ENCODE measurements at places on chromosomes 12 and 14. TPM values are rescaled to one million over a fixed set of nuclear protein-coding genes. Genes with fewer than 3 reads are reported as not detected.

SLC10A1 gene
- not detected for polyA plus RNA-seq

KRT75 gene
- polyA plus RNA-seq = not detected

TMEM30B gene
- 3.9 TPM for polyA plus RNA-seq

- peak; percentile 63 for DNase-seq
Observed at GRCh38 chr12:9331218-9331626, 123.0 kb upstream of the PZP start.

GRCh38 chr12:121017966-121018491 is 1.7 kb upstream of the C12orf43 start:
- DNase-seq = no peak

- DNase-seq = peak; percentile 56
Observed at GRCh38 chr12:18224745-18225144, 36.6 kb upstream of the PIK3C2G start.

DNA sequence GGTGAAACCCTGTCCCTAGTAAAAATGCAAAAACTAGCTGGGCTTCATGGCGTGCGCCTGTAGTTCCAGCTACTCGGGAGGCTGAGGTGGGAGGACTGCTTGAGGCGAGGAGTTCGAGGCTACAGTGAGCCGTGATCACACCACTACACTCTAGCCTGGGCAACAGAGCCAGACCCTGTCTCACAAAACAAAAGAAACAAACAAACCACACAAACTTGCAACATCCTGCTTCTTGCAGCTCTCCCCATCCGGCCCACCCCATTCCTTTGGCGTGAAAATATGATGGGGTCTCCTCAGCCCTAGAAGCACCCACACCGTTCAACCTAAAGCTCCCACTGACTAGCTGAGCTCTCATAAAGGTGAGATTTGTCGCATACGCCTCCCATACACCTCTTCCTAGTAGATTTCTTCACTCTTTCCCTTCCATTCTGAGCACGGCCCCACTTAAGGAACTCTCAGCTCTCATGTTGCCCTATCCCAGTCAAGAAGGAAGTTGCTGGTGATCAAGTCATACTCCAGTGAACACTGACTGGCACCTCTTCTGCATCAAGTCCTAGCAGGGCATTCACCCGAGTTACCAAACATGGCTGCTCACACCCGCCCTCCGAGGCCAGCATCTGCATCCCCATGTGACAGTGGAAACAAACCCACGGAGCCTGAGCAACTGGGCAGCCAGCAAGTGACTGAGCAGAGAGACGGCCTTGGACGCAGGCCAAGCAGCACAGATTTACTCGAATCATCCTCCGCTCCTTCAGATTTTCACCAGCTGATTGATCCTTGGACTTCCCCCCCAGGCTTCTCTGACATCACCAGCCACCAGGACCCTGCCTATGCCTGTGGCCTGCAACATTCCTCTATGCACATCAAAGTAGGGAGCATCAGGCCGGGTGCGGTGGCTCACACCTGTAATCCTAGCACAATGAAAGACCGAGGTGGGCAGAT is 18.9 kb upstream of the CD27 start:
- peak; percentile 16 for DNase-seq

DNA sequence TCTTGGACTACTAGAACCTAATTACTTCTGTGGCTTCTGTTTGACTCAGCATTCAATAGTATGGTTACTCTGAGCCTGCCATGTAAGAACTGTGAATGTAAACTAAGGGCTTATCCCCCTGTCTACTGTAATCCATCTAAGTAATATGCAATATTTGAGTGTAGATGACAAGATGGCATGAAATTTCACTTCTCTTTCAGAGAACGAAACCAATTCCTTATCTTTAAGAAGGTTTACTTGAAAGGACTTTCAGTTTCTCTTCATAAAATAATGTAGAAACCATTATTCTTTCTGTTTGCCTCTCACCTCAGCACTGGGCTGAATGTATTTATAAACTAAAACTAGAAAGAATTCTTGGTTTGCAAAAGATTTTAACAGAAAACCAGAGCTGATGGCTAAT is 60.4 kb upstream of the ARID2 start:
- no peak for DNase-seq

DNA sequence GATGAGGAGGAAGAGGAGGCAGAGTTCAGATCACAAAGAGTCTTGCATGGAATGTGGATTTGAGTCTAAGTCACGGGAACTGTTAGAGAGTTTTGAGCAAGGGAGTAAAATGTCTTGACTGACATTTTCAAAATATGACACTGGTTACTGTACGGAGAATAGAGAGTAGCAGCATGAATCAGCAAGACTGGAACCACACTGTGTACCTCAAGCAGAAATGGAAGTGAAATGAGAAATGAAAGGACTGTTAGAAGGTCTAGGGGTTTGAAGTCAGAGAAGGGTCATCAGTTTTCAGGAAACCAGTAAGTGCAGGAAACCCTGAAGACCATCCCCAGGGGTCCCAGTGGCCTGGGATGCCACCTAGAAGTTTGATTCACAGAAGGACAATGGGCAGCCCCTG is 236.3 kb downstream of the GALC start:
- no peak for DNase-seq

DNA sequence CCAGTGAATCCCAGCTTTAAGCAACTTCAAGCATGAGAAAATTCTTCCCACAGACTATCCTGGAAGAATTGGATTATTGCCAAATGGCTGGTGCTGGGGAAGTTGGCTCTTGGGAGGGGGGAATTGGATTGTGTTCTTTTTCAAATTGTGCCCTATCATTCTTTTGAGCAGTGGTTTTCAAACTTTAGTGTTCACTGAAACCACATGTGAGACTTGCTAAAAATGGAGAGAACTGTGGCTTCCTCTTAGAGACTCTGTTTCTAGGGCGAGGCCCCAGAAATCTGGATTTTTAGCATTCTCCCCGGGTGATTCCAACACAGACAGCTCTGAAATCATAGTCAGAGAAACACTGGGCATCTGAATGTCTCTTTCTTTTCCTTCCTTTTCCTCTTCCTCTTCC is 14.3 kb upstream of the OTUB2 start:
- DNase-seq = no peak

Measured in muscle of back (tissue), 13 donors.